ENCODE measurements at places on chromosomes 5 and 9.

GRCh38 chr9:17938035-17938655, 359.3 kb downstream of the SH3GL2 start:
- DNase-seq, result no peak

- DNase-seq, result no peak
Observed at GRCh38 chr5:14983666-14984441, 112.3 kb upstream of the ANKH start.

DNA sequence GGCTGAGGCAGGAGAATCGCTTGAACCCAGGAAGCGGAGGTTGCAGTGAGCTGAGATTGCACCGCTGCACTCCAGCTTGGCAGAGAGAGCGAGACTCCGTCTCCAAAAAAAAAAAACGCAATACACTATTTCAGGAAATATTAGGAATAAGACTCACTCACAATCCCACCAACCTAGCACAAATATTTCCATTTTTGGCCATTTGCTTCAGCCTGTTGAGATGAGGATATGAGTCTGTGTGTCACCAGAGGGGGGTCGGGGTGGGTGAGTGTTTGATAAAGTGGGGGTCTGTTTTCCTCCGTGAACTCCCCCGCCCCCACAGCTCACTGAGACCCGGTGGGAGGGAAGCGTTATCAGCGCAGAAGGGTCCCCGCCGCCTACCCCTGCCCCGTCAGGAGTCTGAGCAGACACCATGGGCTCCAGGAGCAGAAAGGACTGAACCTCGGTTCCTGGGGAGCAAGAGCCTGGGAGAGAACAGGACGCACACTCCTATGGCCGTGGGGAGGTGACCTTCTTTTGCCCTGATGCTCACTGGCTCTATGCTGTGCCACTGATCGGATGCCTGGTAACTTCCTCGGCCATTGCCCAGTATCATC, 153.8 kb upstream of the PHYKPL start:
- no peak for DNase-seq

GRCh38 chr9:124455820-124456219, 5.6 kb downstream of the ADGRD2 start:
- DNase-seq, result no peak

DNA sequence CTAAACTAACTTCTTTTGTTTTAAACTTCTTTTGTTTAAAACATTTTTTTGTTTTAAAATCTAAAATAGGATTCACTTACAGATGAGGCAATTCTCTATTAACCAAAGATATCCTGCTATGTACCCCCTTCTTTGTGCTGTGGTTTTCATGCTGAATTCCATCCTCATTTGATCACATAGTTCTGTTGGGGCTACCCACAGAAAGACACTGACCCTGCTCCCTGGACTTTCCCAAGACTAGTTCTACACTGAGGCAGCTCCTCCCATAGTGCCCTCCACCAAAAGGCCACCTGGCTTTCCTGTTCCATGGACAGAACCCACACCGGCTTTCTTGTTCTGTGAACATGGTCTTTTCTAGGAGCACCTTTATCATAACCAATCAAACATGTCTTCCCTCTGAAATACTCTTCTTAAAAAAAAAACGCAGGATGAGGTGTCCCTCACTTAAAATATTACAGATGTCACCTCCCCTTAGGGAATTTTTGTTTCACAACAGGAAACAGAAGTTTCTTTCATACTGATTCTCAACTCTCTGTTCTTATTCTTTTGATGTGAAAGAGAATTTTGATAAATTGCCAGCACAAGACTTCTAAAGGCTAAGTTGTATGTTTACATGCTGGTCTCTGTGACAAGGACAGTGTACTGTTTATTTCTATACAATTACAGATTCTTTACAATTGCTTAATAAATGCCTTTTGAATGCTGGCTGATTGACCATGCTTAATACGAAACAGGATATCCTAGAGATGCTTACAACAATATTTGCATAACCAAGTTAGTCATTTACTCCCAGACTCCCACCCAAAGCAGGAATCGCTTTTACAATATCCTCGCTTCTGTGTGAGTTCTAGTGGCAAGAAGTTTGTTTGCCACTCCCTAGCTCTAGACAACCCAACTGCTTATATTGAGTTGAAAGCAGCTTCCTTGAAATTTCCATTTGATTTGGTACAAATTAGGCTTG, 300.4 kb downstream of the DTWD2 start:
- DNase-seq, result no peak

DNA sequence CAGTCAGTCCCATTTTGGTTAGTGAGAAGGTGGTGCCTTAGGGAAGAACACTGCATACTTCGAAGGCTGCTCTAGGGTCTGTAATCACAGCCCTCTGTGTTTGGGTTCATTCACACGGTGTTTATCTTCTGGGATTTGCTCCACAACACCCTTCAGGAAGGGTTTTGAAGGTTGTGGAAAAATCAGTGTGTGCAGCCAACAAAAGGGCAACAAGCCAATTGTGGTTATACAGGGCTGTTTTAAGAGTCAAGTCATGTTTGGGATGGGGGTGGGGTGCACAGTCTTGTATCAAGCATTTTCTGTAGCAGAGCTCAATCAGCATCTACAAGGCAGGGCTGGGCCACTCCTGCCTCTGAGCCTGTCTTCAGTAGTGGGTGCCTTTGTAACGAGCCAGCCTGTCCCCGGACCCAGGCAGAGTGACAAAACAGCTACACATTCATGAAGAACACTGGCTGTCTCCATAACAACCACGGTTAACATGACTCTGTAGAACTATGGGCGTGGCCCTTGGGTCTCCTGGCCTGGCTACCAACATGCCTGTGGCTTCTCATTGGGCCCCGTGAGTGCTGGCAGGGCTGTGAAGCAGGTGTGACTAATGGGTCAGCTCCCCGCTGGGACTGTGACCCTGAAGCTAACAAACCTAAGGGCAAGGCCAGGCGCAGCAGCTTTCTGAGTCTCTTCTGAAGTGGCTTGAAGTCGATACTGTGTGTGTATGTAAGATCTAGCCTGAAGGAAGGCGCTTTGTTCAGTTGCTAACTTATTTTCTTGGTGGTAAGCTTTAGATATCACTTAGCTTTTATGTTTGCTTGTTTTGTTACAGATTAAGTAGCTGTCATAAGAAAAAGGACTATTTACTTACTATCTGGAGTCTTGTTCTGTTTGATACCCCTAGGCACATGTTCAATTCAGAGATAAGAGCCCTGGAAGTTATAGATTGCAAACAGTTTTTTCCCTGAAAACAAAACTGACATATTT, 27.9 kb upstream of the GOLM1 start:
- peak; percentile 49 for DNase-seq

DNA sequence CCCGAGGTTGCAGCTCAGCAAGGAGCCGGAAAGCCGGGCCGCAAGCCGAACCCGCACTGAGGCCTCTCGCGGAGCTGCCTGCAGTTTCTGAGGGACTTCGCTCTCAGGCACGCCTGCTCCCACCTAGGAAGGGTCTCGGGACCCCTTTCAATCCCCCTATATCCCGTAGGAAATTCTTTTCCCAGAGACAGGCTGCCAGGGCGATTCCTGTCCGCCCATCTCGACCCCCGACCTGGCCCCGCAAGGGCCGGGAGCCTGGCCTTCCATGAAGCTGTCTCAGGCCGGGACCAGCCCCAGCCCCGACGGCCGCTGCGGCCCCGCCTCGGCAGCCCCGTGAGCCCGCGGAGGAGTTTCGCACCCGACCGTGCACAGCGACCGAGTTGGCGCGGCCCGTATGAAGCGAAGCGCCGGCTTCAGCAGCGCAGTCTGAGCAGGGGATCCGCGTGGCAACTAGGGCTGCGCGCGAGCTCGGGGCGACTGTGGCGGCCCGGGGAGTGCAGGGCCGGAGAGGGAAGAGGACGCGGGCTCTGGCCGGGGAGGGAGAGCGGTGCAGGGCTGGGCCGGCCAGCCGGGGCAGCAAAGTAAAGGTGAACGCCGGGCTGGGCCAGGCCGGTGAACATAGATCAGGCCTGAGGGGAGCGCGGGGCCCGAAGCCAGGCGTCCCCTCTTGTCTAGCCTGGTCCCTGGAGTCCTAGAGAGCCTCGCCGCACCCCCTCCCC, 977 bp upstream of the PRDM12 start:
- DNase-seq, result no peak

All from NCI-H1930 (cell line).